Activated gamma-delta T cell (primary cell): ENCODE measurements at places on chromosomes 16 and 17.

GRCh38 chr16:30771726-30772125 is 9.6 kb downstream of the RNF40 start:
- DNase-seq = no peak

DNA sequence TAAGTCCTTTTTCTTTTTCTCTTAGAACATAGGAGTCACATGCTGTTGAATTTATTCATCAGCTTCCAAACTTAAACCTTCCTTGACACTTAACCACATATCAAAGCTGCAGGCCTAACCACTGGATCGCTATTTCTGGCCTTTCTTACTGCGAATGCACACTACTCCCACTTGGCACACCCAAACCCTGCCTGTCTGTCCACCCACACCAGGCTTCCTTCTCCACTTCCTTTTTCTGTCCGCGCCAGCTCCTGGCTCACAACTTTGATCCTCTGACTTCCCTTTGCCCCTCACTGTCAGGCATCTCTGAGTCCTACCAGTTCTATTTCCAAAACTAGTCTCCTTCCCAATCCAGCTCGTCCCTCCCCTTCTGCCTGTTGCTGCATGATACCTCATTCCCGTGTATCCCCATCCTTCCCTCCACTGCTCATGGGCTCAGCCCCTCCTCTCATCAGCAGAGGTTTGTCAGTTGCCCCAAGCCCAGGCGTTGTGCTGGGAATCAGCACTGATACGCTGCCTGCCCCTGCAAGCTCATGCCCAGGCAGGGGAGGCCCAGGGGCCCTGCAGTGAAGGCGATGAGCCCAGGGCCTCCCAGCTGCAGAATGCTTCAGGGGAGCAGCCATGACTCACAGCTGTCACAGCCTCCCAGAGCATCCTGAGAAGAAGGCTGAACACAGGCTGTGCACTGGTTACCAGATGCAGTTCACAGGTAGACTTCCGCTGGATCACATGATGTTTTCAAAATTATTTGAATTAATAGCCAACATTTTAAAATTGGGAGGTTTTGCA is 179.8 kb downstream of the KATNIP start:
- DNase-seq = no peak

GRCh38 chr17:7831233-7831632 is 2.8 kb upstream of the KDM6B start:
- no peak for DNase-seq

- DNase-seq = no peak
These were observed 1.7 kb upstream of the LASP1 start for GRCh38 chr17:38867968-38868816.

- no peak for DNase-seq
These were observed 79.4 kb downstream of the USP31 start for GRCh38 chr16:23069844-23070243.

DNA sequence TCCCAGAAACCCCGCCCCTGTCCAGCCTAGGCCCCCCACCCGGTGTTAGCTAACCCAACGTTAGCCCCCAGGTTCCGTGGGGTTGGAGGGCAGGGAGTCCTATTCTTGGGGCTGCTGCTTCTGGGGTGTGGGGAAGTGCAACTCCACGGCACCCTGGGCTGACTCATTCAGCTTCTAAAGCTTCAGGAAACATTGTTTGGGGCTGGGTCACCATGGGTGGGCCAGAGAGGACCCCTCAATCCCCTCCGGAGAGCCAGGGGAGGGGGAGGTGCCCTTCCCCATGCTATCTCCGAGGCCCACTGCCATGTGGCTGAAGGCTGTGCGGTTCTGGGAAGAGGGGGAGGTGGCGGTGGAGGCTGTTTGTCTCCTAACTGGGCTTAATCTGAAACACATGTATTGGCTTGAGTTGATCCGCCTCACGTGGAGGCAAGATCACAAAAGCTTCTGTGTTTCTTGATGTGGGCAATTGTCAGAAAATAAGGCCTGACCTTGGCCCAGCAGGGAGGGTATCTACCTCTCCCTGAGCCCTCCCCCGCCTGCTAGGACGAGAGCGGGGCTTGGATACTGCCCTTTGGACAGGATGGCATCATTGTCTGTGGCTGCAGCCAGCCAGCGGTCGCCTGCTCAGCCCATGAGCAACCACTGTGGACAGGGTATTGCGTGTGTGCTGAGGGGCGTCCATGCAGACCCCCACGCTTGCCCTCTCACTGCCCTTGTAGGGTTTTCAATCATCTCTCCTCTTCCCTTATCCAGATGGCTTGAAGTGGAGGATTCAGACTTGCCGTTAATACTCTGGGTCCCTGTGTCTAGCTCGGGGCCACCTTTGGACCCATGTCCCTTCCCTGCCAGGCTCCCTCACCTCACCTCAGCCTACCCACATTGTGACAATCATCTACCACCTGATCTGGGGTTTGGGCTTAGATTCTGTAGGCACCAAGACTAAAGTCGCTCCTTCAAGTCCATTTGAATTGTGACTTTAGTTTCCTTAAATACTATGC is 1.3 kb downstream of the SERPINF1 start:
- no peak for DNase-seq

- DNase-seq = no peak
These were observed 39.1 kb downstream of the DHX38 start for GRCh38 chr16:72132726-72133125.

GRCh38 chr17:2025220-2025621 is at the start of gene RTN4RL1:
Gene RTN4RL1, minus strand, starts transcription at chr17:2025334. Its CDS starts 469 bp downstream, at chr17:2024865.
- peak; percentile 45 for DNase-seq

- DNase-seq = no peak
These were observed 108.4 kb upstream of the METRNL start for GRCh38 chr17:82970818-82971590.

DNA sequence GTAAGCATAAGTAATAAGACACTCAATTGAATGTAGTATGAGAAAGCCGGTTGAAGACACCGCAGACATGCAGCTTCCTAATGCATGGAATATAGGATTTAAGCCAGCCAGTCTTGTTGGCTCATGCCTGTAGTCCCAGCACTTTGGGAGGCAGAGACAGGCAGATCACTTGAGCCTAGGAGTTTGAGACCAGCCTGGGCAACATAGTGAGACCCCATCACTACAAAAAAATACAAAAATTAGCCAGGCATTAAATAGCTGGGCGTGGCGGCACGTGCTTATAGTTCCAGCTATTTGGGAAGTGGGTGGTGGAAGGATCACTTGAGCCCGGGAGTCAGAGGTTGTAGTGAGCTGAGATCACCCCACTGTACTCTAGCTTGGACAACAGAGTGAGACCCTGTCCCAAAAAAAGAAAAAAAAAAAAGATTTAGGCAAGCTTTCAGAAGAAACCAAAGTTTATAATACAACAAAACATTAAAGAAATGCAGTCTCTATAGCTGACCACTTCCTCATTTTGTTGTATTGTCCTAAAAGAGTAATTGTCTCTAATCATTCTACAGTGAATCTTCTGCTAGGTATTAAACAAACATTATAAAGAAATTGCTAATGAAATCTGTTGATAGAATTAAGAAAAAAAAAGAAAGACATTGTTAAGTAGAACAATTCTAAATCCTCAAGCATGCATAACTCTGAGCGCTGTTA is 68.6 kb upstream of the KIFC3 start:
- no peak for DNase-seq
